Activated T-cell treated with anti-CD3 and anti-CD28 coated beads for 48 hours (primary cell): ENCODE measurements at places on chromosomes 5 and 9.

GRCh38 chr9:97431549-97432143, 19.8 kb downstream of the TDRD7 start:
- no peak for DNase-seq

DNA sequence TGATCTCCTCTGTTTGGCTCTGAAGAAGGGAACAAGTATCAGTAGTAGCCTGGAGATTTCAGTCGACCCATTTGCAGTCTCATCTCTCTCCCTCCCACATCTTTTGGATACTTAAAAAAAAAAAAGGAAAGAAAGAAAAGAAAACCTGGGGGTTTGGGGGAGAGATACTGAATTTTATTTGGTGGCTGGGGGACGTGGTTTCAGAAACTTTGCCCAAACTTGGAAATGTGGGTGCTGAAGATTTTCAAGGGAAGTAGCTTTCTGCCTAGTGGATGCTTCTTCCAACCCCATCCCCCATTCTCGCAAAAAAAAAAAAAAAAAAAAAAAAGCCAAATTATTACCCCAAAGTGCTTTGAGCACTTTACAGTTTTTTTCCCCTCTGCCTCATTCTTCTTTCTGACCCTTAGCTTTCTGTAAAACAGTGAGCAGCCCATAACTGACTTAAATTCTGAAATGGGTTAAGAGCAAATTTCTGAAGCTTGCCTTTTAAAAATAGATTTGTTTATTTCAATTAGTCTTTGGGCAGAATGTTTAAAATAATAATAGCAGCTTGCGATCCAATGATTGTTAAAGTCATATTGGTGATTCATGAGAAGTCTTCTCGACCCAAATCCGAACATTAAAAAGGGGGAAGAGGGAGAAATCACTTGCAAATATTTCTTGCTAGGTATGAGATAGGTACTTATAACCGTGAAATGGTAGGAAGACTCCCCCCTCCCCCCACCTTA, 894 bp downstream of the FST start:
- DNase-seq = no peak

GRCh38 chr5:11396917-11397316, 507.3 kb downstream of the CTNND2 start:
- no peak for DNase-seq

DNA sequence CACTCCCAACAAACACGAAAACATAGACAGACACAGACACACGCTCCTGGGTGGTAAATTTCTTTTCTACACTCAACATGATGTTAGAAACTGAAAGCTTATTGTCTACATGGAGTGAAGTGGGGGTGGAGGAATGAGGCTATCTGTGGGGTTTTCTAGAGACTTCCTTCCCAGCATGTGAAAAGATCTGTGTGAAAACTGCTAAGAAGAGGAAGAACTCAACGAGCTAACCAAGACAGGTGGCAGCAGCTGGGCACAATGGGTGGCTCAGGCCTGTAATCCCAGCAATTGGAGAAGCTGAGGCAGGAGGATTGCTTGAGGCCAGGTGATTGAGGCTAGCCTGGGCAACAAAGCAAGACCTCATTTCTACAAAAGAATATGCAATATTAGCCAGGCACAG, 7.6 kb downstream of the FYB1 start:
- DNase-seq = no peak

GRCh38 chr9:87662808-87663528, 63.0 kb upstream of the CTSL start:
- peak; percentile 66 for DNase-seq

GRCh38 chr5:1546556-1546955, 22.8 kb upstream of the LPCAT1 start:
- no peak for DNase-seq

GRCh38 chr5:7040111-7040510, 326.9 kb downstream of the TENT4A start:
- DNase-seq = no peak

DNA sequence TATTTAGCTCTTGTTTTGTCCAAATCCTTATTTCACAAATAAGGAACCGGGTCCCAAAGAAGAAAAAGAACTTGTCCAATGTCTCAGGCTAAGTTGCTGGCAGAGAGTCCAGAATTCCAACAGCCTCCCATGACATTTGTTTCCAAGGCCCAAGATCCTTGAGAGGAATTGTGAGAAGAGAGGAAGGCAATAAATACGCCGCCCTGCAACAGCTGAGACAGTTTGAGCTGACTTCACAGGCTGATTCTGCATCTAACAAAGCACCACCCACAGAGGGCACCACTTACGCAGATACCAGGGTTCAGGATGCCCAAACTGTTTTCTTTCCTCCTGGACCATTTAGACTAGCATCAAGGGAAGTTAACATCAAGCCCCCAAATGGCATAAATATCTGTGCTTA, 211.3 kb downstream of the FAM114A2 start:
- no peak for DNase-seq

- no peak for DNase-seq
Observed at GRCh38 chr9:126307322-126308061, 19.1 kb upstream of the MVB12B start.

DNA sequence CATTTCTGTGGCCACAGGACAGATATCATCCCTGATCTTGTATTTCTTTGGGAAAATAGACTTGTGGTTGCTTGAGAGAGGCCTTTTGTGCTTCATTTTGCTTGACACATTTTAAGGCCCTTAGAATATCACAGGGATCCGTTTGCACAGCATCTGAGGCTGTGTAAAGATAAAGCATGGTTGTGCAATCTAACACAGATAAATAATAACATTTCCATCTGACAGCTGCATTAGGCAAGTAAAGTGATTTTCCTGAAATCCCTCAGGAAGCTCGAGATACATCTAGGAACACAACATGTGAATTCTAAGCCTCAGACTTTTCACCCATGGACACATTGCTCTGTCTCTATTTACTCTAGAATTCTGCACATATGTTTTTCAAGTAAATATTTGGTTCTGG, 212.8 kb upstream of the ADAMTSL1 start:
- no peak for DNase-seq

DNA sequence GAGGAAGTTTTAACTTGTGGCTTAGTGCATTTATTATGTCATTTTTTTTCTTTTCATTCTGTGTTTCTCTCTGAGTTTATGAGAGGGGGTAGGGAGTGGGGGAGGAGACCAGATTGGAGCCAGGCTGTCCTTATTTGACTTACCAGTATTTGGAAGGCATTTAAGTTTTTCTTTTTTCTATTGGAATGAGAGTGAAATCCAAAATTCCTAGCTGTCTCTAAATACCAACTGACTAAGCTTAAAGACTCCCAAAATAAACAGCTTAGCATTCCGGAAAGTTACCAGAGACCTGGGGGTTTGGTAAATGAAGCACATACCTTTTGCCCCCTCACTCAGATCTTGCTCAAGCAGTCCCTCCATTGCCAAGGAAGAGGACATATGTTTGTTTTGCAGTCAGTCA, 581.9 kb upstream of the BRINP1 start:
- no peak for DNase-seq

DNA sequence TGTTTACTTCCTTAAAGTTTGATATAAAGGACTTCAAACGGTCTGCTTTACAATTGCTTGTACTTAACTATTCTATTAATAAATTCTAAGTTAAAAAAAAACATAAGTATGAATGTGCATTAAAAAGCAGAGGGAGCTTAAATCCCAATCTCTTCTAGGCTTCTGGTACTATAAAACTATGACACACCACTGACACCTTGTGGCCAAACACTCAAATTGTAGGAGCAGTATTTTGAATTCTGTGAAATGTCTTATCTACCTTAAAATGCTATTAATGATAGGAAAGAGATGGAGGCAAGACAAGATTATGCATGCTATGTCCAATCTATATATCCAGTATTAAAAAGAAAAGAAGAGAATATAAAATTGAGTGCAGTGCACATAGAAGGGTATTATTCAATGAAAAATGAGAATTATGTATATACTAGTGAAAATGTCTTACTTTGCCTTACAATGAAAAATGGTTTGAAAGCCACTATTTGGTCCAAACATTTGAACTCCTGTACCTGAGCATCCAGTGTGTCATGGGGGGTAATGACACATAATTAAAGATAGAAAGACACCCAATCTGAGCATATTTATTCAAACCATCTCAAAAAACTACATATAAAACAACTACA, 87.6 kb downstream of the ERP44 start:
- no peak for DNase-seq

GRCh38 chr9:75242426-75242825, 154.1 kb downstream of the OSTF1 start:
- no peak for DNase-seq

DNA sequence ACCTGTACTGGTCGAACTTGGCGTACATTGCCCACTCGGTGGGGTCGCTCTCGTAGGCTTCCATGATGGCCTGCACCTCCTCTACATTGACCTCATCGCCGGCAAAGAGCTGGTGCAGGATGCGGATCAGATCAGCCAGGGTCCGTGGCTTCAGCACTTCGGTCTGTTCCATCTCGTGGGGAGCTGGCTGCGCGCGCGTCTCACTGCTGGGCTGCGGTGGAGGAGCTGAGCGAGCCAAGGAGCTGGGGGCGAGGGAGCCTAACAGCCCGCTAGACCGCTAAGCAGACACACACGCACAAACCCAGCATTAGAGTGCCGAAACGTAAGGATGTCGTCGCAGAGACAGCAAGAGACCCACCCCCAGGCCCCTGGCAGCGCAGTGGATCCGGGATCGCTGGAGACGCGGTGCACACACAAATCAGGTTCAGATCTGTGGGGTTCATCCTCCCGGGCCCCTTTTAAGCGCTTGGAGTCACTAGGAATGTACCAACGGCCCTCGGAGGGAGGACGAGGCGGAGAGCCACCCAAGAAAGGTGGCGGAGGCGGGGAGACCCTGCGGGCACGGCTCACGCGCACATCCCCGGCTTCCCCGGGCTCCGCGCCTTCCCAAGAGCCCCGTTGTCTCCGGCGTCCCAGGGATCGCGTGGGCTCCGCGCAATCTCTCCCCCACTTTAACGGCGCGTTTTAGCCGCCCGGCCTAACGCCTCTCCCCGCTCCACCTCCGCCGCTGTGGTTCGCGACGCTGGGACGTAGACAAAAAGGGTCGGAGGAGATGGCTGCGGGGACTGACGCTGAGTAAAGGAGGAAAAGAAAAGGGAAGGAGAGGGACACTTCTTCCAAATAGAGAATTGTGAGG, at the start of gene CDO1:
Gene CDO1, minus strand, starts transcription at position 434 of the 856 bp plus-strand sequence. Its CDS starts 262 bp downstream, at position 172.
- DNase-seq = peak; percentile 36

DNA sequence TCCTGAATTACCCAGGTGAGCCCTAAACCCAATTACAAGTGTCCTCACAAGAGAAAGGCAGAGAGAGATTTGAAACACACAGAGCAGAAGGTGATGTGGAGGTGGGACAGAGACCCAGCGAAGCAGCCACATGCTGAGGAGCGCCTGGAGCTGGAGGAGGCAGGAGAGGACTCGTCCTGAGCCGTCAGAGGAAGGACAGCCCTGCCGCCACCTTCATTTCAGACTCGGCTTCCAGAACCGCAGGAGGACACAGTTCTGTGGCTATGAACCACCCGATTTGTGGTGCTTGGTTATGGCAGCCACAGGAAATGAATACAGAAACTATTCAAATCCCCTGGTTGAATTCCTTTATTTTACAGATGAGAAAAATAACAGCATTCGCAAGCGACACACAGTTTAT, 16.4 kb upstream of the FBP1 start:
- no peak for DNase-seq

DNA sequence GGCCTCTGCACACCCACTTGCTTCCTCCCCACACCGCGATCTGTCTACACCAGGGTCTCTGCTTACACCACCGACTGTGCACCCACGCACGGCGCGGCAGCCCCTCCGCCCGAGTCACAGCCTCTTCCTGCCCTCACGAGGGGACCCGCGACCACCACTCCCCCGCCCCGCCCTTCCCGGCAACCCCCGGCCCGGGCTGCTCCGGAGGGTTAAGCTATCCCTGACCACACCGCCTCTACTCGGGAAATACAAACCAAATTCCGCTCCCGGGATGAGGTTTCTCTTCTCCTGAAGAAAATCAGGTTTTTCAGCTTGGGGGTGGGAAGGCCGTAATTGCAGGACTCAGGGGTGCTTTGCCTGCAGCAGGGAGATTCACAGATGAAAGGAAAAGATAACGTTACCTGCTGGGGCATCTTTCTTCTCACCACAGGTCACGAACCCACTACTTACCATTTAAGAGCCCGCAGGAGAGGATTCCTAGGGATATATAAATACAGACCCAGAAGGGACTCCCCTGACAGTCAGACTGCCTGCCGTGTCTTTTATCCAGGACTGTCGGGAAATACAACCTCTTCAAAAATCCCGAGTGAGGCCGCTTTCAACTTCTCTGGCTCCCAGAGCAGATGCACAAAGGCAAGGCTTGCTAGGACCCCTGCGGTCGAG, 63.5 kb downstream of the ROR2 start:
- no peak for DNase-seq

DNA sequence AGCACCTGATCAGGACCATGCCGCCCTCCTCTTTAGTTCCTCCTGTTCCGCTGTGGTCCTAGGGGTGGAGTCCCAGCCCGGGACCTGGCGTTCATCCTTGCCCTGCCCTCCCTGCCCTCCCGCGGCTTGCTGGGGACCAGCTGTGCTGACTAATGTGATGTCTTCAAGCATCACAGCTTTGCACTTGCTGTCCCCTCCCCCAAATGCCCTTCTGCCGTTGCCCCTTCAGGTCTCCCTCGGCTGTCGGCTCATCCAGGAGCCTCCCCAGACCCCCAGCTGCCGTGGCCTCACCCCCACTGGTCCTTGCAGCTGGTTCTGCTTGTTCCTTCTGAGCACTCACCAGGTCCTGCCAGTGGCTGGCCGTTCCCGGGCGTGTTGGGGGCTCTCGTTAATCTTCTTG, 19.9 kb downstream of the RXRA start:
- no peak for DNase-seq

GRCh38 chr5:159765760-159766517, 150.3 kb upstream of the ADRA1B start:
- DNase-seq = no peak

DNA sequence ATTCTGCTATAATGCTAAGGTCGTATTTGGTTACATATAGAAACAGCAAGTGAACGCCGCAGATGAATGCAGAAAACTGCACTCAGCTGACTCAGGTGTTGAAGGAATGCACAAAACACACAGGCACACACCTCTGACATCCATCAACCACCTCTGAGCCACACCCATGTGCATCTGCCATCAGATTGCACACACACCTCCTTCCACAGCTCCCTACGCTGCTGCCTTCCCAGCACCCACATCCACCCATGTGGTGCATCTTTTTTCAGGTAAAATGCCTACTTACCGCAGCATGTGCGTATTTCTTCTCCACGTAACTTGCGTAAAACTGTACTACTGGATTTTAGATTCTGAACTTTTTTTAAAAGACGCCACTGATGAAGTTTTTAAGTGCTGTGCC, 7.1 kb downstream of the STK10 start:
- DNase-seq = no peak

- DNase-seq = no peak
Observed at GRCh38 chr5:108148715-108149139, 233.2 kb downstream of the FBXL17 start.

- no peak for DNase-seq
Observed at GRCh38 chr9:119310741-119311140, 58.5 kb downstream of the BRINP1 start.

- DNase-seq = no peak
Observed at GRCh38 chr5:151405334-151406160, 41.9 kb upstream of the SLC36A1 start.
